ENCODE measurements at places on chromosomes 5 and 9.

- no peak for DNase-seq
These were observed 149.4 kb downstream of the GOLPH3 start for GRCh38 chr5:32024751-32025150.

DNA sequence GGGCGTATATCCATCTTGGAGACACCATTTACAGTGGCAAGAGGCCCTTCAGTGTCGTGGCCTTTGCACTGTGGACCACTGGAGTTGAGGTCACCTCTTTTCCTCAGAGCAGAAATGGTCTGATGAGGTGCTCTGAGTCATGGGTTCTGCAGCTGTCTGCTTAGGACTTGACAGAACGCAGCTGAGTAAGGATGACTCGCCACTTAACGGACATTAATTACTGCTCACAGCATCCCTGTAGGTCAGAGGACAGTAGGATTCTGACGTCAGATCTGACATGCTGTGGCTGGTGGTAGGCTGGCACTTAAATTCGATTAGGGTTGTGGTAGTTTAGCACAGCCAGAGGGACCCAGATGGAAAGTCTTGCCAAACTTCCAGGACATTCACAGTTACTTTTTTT, 479.4 kb downstream of the DMAC1 start:
- DNase-seq, result no peak

- DNase-seq, result no peak
These were observed 1.9 kb downstream of the SPRY4 start for GRCh38 chr5:142322747-142323479.

- DNase-seq, result no peak
These were observed 44.1 kb upstream of the MROH2B start for GRCh38 chr5:41115281-41115680.

DNA sequence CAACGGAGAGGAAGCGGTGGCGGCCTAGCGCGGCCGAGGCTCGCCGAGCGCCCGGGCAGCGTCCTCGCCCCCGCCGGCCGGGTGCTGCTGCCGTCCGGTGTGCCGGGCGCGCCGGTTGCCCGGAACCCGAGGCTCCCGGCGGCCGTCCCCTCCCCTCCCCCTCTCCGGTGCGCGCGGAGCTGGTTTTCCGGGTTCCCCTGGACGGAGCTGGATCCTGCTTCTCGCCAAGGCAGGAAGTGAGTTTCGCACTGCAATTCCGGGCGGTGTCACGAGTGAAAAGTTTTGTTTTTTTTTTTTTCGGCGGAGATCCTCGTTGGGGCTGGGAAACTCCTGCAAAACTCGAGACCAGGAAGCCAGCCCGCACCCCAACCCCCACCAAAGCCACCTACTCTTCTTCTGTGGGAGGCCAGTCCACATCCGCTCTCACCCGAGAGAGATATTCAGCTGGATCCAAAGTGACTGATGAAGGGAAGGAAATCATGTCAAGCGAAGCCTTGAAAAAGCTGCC, at the start of gene ERBIN:
Gene ERBIN, plus strand, starts transcription at position 300 of the 508 bp plus-strand sequence. CDS start 66,144 bp downstream, outside the sequence.
- peak; percentile 56 for DNase-seq

- no peak for DNase-seq
These were observed 19.0 kb upstream of the PSIP1 start for GRCh38 chr9:15529566-15530324.

DNA sequence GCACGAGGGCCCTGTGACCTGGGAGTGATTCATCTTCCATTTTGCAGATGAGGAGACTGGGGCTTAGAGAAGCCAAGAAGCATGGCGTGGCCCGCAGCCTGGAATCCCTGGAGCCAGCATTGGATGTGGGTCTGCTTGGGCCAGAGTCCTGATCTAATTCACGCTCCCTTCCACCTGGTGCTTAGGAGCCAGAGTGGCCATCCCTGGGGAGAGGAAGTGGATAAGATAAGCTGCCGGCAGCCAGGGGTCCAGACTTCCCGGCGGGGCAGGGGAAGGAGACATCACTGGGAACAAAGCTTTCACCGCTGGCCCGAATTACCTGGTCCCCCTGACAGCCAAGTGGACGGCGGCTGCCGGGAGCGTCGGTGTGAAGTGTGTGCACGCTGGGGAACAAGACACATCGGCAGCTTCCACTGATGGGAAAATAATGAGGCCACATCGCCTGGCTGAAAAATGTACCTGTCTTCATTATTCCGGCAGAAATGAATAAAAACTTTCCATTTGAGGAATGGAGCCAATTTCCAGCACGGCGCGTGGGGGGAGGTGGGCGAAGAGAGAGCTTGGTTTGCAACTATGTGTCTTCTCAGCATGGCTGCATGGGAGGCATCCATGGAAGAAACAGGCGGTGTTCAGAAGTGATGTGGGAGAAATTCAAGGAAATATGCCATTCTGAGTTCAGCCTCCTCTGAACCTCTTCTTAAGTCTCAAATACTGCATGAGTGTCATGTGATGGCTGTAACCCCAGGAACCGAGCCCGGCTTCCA, 78.5 kb downstream of the OLFM1 start:
- no peak for DNase-seq

GRCh38 chr9:93682155-93682968, 106.0 kb downstream of the PHF2 start:
- DNase-seq, result peak; percentile 28

GRCh38 chr9:134453776-134454475, 127.7 kb downstream of the RXRA start:
- no peak for DNase-seq

GRCh38 chr5:169089343-169089742, 211.6 kb downstream of the SLIT3 start:
- no peak for DNase-seq

DNA sequence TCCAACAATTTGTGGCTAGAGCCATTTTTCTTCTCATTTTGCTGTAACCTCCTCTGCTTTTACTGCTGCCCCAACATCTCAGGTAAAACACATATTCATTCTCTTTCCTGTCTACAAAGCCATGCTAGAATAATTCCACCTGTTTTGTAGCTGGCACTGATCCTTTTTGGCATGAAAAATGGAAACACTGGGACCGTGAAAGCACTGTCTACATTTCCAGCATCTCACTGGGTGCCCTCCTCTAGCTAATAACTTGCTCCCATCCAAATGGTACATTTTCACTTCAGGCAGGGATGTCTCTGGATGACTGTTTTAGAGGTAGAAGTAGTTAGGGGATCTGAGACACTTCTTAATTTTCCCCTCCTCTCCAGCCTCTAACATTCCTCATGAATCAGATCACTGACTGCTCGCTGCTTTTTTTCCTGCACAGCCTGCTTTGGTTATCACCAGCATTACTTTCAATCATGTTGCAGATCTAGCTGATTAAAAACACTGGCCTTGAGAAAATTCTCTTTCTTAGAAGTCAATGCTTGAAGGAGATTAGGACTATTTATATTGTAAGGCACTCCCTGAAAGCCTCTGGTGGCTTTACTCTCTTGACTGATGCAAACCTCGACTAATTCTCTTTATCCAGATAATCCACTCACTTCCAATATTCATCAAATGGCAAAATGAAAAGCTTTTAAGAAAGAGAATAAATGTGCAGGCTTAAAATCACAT, 1312.6 kb upstream of the DMAC1 start:
- DNase-seq, result no peak

GRCh38 chr5:139386050-139386438, 2.9 kb upstream of the SLC23A1 start:
- no peak for DNase-seq

DNA sequence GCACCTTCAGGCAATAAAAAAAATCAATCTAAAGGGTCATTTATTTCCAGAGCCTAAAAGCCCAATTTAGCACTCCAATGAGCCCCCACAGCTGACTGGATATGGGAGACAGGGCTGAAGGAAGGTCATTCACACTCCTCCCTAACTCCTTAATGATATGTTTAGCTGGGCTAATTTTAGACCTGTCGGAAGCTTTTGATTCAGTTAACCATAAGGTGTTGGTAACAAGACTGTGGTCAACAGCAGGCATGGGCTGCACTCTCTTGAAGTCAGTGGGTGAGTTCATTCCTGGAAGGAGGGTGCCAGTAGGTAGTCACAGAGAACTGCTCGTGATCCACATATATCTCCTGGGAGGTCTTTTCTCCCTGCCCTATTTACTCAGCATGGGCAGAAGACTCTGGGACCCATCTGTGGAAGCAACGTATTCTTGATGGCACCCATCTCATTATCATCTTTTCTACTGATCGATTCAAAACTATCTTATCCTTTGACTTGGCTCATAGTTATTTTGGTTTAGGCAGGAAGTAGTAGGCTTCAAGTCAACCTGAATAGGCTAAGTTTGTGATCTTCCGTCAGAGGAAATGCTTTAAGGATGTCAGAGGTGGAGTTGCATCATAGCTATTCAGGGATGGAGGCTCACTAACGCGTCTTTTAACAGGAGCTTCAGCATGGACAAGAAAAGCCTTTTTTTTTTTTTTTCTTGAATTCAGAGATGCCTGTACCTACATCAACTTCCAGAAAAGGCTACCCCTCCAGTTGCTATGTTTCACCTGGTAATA, 367.7 kb upstream of the SLC30A5 start:
- no peak for DNase-seq

DNA sequence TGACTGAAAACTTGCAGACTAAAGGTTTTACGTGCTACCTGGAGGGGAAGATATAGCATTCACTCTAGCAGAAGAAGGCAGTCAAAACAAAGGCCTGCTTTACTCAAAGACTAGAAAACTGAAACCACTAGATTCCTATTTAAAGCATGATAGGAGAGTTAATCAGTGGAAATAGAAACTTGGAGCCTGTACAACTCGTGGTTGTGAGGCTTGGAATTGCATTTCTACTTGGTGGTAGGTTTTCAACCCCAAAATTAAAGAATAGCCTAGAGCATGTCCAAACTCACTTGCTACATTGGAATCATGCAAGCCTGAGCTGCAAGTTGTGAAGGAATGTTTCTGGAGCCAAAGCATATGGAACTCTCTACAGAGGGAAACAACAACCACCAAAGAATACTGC, 1526.4 kb upstream of the NUDT12 start:
- no peak for DNase-seq

DNA sequence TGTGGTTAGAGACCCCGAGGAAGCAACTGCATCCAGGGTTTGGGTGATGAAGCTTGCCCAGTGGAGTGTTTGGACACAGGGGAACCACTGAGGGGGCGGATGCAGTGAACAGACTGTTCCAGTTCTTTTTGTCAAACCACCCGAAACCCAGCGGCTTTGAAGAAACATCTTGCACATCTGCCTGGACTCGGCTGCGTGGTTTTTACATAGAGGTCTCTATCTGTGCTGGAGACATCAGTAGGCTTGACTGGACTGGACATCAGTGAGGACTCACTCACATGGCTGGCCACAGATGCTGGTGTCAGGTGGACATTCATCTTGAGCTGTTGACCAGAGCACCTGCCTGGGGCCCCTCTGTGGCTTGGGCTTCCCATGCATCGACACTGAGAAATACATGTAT, 15.3 kb upstream of the SPATA31E1 start:
- DNase-seq, result no peak

GRCh38 chr9:1979741-1980367, 35.3 kb upstream of the SMARCA2 start:
- DNase-seq, result no peak

DNA sequence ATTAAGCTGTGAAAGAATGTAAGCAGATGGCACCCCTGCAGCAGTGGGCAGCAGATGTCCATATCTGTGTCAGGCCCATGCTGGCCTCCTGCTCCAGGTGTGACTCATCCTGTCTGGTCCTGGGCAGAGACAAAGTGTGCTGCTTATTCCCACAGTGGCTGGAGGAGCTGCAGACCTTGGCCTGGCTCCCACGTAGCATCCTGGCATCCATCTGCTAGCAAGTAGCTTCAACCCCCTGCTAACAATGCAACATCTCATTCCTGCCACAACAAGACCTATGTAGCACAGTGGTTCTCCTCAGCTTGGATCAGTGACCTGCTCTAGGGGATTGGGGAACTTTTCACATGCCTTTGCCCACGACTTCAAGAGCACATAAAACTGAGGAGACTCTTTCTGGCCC, 126.4 kb upstream of the SLC12A2 start:
- no peak for DNase-seq

GRCh38 chr5:175572886-175573285, 85.0 kb upstream of the HRH2 start:
- no peak for DNase-seq

DNA sequence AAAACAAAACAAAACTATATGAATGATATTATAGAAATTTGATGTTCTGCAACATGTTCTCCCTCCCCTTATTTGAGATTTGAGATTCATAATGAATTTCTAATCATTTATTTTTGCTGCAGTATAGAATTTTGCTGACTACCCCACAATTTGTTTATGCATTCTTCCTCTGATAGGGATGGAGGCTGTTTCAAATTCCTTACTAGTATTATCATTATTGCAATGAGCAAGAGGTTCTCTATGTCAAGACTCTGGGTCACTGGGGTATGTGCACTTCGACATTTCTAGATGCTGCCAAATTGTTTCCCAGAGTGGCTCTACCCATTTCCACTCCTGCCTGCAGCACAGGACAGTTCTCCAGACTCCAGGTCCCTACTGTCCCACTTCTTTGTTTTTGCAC, 54.9 kb upstream of the DAB2IP start:
- no peak for DNase-seq

DNA sequence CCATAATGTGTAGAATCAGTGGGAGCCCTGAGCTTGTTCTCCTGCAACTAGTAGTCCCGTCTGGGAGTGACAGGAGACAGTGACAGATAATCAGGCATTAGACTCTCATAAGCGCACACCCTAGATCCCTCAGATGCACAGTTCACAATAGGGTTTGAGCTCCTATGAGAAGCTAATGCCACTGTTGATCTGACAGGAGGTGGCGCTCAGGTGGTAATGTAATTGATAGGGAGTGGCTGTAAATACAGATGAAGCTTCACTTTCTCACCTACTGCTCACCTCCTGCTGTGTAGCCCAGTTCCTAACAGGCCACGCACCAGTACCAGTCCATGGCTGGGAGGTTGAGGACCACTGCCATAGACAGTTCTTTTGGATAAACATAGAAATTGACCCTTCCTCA, 188.7 kb downstream of the ROR2 start:
- DNase-seq, result no peak

- DNase-seq, result no peak
These were observed 186.1 kb downstream of the FSTL4 start for GRCh38 chr5:133426264-133426663.

GRCh38 chr5:43041110-43041668, 1.1 kb upstream of the ANXA2R start:
- DNase-seq, result no peak

DNA sequence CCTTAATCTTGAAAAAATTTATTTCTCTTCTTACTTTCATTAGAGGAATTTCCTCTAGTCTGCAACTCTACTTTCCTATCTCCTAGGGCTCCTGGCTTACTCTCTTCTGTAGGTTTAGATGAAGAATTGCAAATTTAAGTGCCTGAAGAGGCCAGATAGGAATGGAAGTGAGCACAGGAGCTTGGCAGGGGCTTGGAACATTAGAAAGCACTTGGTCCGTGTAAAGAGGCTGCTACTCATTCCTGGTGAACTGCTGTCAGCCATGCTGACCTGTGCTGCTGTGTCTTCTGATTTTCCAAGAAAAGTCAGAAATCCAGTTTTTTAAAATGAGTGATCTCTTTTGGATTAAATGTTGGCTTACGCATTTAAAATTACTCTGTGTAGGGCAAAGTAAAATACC, 210.9 kb upstream of the CLINT1 start:
- DNase-seq, result no peak

- no peak for DNase-seq
These were observed 1.9 kb downstream of the RPS6 start for GRCh38 chr9:19378164-19378563.

GRCh38 chr9:22790329-22790728, 343.7 kb downstream of the DMRTA1 start:
- no peak for DNase-seq

All from stimulated activated CD8-positive, alpha-beta memory T cell treated with anti-CD3 and anti-CD28 coated beads, Interleukin-15, amount 100 ng/mL, for 48 hours (primary cell).